Right renal pelvis (tissue), 4 donors: ENCODE measurements at places on chromosomes 2 and 18. TPM values are rescaled to one million over a fixed set of nuclear protein-coding genes. Genes with fewer than 3 reads are reported as not detected.

The FRZB gene
- 14.5 TPM for polyA plus RNA-seq

The RAB6C gene
- 0.72 TPM for polyA plus RNA-seq

DNA sequence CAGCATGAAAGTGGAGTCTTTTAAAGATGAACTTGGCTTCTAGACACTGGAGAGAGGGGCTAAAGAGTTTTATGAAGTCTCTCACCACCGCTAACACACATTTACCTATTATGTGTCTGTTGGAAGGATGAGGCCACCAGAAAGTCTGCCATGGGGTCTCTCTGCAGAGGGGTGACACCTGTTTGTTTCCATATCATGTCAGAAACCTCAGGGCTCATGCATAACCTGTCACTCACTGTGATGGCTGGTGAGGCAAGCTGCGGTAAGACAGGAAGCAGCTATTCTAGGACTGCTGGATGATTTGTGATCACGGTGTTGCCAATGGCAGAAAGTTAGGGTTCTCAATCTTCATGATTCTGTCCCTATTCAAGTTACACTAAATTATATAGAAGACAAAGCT lies 60.8 kb upstream of the DNMT3A start:
- no peak for DNase-seq

DNA sequence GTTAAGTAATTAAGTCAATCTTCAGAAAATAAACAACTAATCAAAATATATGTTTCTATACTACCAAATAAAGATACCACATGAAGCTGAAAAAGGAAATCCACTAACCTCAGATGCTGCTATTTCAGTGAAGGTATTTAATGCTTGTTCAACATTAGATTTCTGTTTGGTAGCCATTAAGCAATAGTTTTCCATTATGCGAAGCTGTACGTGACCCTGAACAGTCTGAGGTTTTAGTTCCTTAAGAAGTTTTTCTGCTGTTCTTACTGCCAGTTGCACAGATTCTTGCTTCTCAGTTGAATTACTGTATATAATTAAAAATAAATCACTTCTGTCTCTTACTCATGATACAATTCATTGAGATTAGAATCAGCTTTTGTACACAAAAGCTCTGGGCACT lies 65.4 kb downstream of the TTC21B start:
- DNase-seq, result no peak

- no peak for DNase-seq
Measured at GRCh38 chr2:53987336-53987921, 16.6 kb upstream of the PSME4 start.
